ENCODE measurements at places on chromosomes 2 and 18.

- no peak for DNase-seq
Measured at GRCh38 chr2:148391324-148391723, 253.2 kb upstream of the EPC2 start.

GRCh38 chr2:109497463-109497862 lies 116.3 kb downstream of the SEPTIN10 start:
- no peak for DNase-seq

DNA sequence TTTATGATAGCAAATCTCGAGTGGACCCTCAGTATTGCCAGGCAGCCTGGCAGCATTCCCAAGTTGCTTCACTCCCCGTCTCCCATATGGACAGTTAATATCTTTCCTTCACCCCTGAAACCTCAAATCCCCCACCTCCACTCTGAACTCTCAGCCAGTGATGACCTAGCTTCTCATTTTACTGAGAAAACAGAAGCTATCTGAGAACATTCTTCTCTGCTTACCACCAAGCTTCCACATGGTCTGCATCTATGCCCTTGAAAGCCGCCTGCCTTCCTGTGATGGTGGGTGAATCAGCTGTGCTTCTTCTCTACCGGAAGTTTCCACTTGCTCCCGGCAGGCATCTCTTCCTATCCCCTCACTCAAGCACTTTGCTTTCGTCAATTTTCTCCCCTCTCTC lies 529.2 kb downstream of the EPHA4 start:
- DNase-seq, result no peak

GRCh38 chr2:220394433-220394832 lies 767.0 kb downstream of the SLC4A3 start:
- no peak for DNase-seq

- DNase-seq, result no peak
Measured at GRCh38 chr18:54879691-54880090, 51.4 kb downstream of the RAB27B start.

DNA sequence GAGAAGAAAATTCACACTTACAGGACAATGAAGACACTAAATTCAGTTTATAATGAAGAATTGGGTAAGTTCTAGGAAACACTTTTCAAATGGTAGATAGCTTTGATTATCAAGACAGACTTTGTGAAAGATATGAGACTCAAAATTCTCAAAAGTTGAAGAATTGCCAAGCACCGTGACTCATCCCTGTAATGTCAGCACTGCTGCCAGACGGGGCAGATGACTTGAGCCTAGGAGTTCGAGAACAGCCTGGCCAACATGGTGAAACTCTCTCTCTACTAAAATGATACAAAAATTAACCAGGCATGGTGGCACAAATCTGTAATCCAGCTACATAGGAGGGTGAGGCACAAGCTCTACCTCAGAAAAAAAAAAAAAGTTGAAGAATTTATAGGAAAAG lies 1820.1 kb upstream of the LRRTM1 start:
- no peak for DNase-seq

DNA sequence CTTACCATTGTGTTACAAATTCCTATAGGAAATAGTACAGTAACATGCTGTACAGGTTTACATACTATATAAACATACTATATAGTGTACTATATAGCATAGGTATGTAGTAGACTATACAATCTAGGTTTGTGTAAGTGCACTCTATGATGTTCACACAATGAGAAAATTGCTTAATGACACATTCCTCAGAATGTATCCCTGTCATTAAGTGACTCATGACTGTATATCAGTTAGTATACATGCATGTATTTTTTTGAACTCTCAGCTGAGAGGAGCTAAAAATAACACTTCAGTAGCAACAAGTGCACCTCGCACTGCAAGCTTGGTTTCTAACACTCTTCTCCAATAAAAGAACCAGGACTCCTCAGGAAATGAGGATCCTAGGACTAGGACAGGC lies 19.5 kb upstream of the ASXL3 start:
- DNase-seq, result no peak

DNA sequence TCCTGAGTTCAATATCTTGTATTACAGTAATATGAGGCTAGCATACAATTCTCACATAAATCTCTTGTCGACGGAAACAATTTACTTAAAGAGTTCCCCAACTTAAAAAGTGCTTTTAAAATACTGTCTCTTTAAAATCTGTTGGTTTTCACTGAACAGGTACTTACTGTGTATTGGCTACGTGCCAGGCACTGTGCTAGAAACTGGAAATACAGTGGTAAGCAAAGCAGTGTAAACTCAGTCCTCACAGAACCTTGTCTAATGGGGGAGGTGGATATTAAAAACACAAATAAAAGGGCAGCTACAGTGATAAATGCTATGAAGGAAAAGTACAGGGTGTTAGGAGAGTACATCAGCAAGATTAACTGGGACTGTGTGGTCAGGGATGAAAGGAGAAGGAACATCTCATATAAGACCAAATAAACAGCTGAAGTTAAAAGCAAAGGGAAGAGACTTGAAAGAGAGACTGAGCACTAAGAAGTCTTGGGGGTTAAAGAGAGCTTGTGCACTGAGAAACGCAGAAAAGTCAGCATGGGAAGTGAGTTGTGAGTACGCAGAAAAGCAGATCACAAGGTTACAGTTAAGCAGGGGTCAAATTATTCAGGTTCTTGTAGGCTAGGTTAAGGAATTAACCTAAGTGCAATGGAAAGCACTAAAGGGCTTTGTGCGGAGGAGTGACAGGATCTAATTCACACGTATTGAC lies 52.5 kb downstream of the USP40 start:
- no peak for DNase-seq

GRCh38 chr2:69416147-69416546 lies 21.1 kb downstream of the NFU1 start:
- DNase-seq, result no peak

DNA sequence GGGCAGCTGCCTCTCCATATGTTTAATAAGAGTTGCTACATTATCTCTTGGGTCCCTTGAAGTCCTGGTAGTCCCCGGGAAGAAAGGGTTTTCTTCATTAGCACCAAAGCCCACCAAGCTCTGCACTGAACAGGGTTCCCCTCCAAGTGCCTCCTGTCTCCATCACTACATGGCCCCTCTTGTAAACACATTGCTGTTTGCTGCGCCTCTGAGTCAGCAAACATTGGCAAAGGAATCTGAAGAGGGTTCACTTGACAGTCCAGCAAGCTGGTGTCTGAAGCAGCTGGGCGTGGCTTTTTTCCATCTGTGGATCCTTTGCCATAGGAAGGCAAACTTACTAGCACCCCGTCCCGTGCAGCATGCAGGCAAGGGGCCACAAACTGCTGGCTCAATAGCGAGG lies 82.8 kb downstream of the TEX51 start:
- DNase-seq, result no peak

DNA sequence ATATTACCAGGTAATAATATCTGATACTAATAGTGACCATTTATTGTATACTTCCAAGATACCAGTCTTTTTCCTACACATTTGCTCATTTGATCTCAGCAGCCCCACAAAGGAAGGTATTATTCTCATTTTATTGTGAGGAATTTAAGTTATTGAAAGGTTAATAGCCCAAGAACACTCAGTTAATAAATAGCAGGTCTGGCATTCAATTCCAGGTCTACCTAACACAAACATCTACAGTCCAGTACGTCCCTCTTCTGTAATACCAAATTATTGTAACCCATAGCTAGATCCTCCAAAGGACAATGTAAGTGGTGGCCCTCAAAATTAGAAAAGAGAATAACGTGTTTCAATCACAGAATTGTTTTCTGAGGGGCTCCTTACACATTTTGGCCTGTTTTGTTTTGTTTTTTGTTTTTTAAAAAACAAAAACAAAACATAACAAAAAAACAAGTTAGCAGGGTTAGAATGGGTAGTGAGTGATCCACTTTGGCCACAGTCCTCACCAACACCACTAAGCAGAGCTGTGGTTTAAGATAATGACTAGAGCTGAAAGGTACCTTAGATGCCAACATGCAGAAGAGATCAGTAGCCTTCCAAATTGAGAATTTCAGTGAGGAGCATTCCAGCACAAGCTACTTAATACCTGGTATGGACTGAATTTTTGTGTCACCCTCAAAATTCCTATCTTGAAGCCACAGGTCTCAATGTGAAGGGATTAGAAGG lies 137.5 kb downstream of the DYM start:
- DNase-seq, result no peak

DNA sequence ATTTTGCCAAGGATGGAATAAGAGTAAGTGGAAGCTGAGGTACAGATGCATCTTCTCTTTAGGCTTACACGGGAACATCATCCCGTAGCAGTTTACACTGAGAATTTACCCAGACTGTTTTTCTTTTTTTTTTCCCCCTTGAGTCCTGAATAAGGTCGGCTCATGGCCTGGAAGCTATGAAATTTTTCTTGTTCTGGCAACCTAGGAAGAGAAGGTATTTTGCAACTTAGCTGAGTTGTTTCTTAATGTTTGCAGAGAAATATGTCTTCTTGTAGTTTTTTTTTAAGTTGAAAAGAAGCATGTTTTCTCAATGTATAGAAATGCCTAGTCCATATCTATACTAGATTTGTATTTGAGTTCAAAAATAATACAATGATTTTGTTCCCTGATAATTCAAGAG lies 712.5 kb downstream of the TDRD15 start:
- no peak for DNase-seq

DNA sequence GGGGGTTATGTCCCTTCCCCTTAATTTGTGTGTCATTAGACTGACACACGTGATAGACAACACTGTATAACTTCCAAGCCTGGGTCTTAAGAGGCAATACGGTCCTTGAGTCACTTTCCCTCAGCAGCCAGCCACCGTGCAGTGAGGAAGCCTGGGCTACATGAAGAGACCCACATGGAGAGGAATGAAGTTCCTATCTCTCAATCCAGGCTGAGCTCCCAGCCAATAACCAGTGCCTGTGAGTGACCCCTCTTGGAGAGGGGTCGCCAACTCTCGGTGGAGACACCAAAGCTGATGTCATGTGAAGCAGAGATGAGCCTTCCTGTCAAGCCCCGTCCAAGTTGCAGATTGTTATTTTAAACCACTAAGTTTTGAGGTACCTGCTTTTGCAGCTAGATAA lies 5.7 kb upstream of the WDSUB1 start:
- no peak for DNase-seq

- DNase-seq, result no peak
Measured at GRCh38 chr18:36303211-36303844, 5.8 kb downstream of the FHOD3 start.

GRCh38 chr18:79870301-79871025 lies 72.7 kb downstream of the KCNG2 start:
- DNase-seq, result peak; percentile 63

GRCh38 chr2:18626256-18626668 lies 36.9 kb upstream of the NT5C1B start:
- no peak for DNase-seq

DNA sequence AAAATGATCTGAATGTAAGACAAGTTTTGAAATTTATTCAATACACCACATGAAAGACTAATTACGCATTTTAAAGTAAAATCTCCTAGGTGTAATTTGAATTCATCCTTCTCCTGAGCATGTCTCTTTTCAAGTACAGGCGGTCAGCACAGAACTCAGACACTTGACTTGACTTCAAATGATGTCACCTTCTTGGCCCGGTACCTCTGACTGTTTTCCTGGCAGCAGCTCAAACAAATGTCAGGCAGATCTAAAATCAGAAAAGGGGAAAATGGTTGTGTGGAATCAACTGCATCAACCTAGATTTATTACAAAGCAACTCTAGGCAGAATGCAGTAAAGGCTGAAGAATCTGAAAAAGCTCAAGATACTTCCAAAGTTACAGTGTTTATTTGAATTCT lies 11.4 kb upstream of the PROKR1 start:
- no peak for DNase-seq

DNA sequence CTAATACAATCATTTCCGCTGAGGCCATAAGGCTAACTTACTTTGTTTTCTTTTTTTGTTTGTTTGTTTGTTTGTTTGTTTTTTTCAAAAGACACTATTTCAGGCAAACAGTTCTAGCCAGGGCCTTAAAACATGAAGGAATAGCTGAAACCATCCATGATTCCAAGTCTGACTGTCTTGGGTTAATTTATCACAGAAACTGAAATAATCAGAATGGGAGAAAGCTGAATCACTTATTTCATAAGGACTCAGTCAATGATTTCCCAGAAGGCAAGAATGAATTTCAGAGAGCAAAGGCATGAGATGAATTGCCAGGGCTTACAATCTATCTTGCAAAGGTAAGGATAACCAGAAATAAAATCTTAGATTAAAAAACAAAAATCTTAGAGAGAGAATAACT lies 1315.1 kb downstream of the SUCLG1 start:
- no peak for DNase-seq

DNA sequence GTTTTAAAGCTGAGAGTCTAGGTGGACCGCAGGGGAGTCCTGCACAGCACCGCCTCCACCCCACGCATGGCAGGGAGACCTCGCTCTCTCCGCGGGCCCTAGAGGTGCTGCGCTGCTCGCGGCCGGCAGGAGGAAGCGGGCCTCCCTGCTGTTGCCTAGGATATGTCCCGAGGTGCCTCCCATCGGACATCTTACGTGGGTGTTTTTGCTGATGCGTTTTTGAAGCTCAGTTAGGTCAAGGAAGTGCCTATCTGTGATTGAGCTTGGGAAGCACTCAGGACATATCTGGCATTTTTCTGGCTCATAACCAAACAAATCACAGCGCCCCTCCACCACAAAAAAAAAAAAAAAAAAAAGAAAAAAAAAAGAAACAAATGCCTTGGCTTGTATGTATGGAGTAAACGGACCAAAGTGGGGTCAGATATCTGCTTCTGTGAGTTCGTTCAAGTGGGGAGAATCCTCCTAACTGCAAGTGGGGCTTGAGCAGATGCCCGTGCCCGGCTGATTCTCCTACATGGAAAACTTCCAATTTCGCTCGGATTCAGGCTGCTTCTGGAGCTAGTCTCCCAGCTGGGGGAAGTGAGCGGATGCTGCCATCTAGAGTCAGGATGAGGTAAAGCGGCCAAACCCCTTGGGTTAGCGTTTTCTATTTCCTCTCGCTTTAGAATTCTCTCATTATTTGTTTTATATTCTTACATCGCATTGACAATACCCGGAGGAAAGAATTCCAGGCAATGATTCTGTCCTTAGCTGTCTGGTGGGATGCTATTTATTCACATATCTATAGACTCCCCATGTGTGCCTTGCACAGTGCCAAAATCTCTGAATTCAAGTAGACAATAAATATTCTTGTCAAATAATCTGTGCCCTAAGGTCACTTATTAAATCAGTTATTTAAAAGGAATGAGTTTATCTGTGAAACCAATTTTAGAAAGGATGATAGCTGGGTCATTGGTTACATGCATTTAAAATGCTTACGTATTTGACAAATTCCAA lies 95.3 kb downstream of the CD8B2 start:
- DNase-seq, result no peak

- no peak for DNase-seq
Measured at GRCh38 chr18:78297048-78297447, 682.6 kb upstream of the SALL3 start.

- DNase-seq, result no peak
Measured at GRCh38 chr2:45255563-45255962, 246.3 kb upstream of the SIX2 start.

GRCh38 chr2:98704499-98705332 lies 26.2 kb downstream of the MGAT4A start:
- no peak for DNase-seq

Data from coronary artery (tissue), 2 donors.